Femur (tissue), 1 donor: ENCODE measurements at places on chromosomes 3 and 15.

DNA sequence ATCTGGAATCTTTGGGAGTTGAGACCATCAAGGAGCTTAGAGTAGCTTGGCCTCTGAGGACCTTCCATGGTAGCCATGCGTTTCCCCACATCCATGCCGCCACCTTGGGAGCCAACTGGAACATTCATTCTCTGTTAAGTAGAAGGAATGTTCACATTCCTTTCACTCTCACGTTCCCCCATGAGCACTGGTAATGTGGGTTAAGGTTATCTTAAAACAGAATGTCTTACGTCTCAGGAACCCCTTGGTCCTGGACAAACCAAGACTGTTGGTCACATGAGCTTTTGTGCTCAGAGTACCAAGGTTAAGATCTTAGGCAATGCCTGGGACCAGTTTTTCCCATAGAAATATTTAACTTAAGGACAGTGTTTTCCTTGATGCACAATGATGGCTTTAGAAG lies 211.7 kb upstream of the UBE2E1 start:
- no peak for DNase-seq

DNA sequence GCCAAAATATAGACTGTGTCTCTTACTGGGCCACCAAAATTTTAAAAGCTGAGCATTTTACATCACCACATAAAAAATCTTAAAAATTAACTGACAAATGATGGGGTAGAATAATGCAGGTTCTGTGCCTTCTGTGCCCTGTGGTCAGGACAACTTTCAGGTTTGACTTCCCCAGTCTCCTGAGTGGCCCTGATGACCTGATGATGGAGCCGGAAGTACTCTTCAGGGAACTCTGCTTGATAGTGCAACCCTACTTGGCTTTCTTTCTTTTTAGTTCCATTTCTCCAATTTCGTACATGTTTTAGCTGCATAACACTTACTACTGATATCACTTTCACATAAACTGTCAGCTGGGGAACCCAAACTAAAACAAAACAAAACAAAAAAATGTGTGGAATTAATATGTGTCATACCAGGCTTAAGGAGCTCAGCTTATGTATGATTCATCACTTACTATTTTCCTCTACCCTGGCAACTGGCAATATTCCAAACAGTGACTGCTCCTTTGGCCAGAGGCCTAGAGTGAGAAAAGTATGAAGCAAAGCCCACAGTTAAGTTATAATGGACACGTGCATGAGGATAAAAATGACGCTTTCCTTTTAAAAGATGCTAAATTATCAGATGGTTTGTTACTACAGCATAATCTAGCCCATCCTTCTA lies 194.3 kb downstream of the BCHE start:
- peak; percentile 83 for DNase-seq

DNA sequence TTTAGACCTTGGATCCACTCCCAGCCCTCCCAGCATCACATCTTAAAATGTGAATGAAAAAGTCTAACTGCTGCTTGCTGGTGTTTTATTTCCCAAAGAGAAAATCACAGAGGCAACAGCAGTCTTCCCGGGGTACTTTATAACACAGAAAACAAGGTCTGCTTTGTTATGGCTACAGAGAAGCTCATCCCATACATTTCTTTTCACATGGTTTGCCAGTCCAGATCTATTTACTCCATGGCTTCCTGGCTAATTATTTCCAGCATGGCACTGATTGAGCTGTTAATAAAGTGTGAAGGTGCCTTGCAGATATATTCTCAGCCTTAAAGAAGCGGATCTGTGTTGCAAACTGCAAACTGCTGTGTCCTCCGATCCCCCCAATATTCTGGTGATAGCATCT lies 466.1 kb upstream of the CFAP20DC start:
- DNase-seq = no peak

DNA sequence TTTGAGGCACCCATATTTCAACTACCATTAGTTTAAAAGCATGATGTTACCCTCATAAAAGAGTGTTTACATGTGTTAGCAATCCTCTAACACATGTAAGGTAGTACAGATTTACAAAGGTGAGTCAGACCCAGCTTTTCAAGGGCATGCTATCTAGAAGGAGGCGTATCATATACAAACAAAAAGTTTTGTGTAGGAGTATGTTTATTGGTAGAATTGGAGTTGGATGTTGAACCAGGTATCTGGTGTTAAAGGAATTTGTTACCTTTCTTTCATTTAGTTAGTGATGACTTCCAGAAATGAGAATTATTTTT lies 2.4 kb downstream of the HACD3 start:
- no peak for DNase-seq

DNA sequence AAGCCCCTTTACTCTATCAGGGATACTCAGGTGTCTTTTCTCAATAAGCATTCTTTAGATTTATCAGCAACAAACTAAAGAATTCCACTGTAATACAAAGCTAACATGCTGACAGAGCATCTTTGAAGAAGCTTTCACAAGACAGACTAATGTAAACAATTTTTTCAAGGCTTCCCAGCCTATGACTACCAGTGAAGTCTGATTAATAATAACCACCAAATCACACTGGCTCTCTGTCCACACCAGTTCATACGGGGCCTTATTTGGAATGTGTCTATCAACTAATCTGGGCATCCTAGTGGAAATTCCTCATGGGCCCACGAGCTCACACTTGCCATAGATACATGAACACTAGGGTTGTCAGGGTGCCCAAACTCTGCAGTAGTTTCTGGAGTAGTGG lies 84.5 kb downstream of the EFL1 start:
- DNase-seq = no peak

GRCh38 chr3:150737874-150738679 lies 24.9 kb downstream of the SIAH2 start:
- DNase-seq = no peak

- no peak for DNase-seq
Measured at GRCh38 chr3:3281024-3281423, 101.5 kb upstream of the CRBN start.

DNA sequence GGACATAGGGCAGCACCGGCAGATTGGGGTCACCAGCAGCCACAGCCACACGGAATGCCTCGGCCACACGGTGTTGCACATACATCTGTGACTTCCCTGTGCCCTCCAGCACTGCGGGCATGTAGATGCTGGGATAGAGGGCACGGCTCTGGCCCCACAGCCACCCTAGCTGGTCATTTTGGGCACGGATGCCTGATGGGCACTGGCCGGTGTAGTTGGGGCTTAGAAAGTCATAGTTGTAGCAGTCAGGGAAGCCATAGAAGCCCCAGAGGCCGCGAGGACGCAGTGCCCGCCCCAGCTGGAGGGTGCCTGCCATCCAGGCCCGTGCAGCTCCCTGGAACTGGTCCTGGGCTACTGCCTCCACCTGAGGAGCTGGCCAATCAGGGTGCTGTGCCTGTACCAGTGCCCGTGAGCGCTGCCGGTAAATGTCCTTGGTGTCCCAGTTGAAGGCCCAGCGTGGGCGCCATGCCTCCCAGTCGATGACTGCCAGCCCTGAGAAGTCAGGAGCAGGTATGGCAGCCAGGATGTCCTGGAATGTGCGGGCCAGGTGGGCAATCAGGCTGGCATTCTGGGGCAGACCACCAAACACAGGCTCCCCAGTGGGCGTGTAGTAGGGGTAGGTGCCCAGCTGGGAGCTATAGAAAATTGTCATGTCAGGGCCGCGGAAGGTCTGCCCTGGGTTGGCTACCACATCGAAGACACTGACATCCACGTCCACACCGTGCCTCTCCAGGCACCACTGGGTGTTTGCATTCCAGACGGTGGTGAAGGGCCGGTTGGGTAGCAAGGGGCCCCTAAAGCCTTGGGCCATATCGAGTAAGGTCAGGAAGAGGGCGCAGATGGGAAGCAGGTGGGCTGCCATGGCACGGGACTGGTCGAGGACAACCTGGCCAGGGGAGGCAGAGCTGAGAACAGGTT lies 1.0 kb downstream of the HYAL1 start:
- DNase-seq = peak; percentile 28

DNA sequence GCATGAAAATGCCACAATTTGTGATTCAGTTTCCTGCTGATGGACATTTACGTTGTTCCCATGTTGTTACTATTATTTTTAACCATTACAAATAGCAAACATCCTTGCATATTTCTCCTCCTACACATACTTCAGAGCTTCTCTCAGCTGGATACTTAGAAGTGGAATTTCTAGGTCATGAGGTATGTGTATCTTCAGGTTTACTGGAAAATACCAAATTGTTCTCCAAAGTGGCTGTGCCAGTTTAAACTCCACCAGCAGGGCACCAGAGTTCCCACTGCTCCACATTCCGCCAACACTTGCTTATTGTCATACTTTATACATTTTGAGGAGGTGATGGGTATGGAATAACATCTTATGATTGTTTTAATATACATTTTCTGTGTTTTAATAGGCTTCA lies 45.7 kb downstream of the PRR23E start:
- DNase-seq = no peak

- no peak for DNase-seq
Measured at GRCh38 chr3:21785765-21786437, 34.9 kb upstream of the ZNF385D start.

DNA sequence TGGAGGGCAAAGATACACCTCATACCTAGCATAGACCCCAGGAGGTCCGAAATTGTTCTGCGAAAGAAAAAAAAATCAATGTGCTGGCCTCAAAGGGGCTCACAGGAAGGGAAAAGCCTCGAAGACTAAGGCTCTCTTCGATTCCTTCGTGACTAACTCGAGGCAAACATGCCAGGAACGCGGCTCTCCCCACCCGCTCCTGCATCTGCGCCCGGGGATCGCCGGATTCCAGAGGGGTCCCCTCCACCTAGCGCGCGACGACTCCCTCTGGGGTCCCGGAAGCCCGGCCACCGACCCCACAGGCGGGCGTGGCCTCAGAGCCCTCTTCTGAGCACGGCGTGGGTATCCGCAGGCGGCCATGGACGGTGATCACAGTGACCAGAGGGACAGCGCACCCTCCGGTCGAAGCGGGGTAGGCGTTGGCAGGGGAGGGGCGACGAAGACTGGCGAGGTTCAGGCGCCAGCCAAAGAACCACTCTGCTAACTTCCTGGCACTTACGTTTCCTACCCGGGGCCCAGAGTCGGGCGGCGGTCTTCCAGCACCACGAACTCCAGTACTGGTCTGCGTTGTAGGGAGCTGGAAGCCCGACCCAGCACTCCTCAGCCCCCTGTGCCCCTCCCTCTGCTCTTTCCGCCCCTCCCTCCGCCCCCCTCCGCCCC lies 515 bp upstream of the EIF3J start:
- DNase-seq = no peak

DNA sequence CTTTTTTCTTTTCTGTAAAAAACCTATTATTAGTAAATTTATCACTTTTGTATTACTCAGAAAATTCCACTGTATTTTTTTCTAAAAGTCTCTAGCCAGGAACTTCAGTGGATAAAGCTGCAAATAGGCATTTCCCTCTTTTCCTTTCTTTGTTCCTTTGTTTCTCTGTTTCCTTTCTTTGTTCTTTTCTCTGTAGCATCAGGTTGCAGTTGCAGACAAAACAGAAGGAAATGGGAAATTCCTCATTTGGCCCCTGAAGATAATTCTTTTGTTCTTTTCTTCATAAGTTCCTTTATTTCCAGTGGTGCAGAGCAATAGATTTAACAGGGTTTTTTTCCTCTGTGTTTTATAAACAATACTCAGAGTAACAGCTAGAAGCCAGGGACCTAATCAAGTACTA lies 416.5 kb downstream of the TBL1XR1 start:
- DNase-seq = no peak

DNA sequence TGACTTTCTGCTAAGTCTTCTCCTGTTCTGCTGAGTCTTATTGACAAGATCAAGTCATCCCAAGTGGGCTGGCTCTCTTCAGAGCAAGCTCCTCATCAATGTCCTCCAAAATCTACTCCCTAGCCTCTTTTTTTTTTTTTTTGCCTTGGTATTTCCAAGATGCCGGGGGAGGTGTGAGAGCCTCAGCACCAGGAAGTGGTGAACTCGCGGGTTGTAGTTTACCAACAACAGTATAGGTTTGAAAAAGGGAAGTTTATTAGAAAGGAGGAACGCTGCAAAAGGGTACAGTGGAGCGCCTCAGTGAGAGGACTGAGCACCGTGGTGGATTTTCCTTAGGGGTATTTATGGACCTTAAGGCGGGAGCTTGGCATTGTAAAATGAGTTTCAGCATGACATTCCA lies 94.3 kb upstream of the SGO1 start:
- no peak for DNase-seq
